Upper lobe of left lung (tissue), 6 donors: ENCODE measurements at places on chromosomes 5 and 9.

DNA sequence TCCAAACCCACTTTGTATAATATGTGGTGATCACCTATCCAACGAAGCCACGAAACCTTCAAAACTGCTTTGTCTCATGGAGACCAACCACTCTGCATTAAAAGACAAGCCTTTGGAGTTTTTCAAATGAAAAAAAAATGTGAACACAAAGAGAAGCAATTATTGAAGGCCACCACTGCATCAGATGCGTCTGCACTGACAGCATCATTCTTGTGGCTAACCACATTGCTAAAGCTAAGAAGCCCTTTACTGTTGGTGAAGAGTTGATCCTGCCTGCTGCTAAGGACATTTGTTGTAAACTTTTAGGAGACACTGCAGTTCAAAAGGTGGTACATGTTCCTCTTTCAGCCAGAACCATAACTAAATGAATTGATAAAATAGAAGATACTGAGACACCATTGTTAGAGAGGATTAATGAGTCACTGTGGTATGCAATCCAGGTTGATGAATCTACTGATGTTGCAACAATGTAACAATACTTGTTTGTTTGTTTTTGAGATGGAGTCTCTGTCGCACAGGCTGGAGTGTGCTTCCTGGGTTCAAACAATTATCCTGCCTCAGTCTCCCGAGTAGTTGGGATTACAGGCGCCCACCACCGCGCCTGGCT, 45.4 kb downstream of the TAF11L14 start:
- DNase-seq: no peak
- no peaks in the 10 kb centered on the region for H3K36me3 ChIP-seq
- no peaks in the 10 kb centered on the region for H3K4me1 ChIP-seq
- no peaks in the 10 kb centered on the region for H3K27me3 ChIP-seq
- no peak overlapping the region for H3K27ac ChIP-seq
- H3K4me3 ChIP-seq: no peak overlapping the region

GRCh38 chr5:1231354-1231905, 6.2 kb downstream of the SLC6A18 start:
- H3K4me3 ChIP-seq: no peak overlapping the region
- DNase-seq: no peak
- H3K27ac ChIP-seq: no peak overlapping the region
- H3K27me3 ChIP-seq: no peaks in the 10 kb centered on the region
- no peaks in the 10 kb centered on the region for H3K36me3 ChIP-seq

- no peak overlapping the region for H3K27ac ChIP-seq
- no peak overlapping the region for H3K4me3 ChIP-seq
- H3K4me1 ChIP-seq: no peaks in the 10 kb centered on the region
- no peaks in the 10 kb centered on the region for H3K36me3 ChIP-seq
- H3K27me3 ChIP-seq: no peaks in the 10 kb centered on the region
Measured at GRCh38 chr9:111151537-111151936, 113.3 kb upstream of the LPAR1 start.

GRCh38 chr5:67061511-67061910, 135.1 kb downstream of the CD180 start:
- no peak overlapping the region for H3K4me3 ChIP-seq
- H3K27me3 ChIP-seq: no peaks in the 10 kb centered on the region
- H3K27ac ChIP-seq: no peak overlapping the region
- H3K4me1 ChIP-seq: peaks cover 32% of the 10 kb centered on the region
- no peaks in the 10 kb centered on the region for H3K36me3 ChIP-seq

DNA sequence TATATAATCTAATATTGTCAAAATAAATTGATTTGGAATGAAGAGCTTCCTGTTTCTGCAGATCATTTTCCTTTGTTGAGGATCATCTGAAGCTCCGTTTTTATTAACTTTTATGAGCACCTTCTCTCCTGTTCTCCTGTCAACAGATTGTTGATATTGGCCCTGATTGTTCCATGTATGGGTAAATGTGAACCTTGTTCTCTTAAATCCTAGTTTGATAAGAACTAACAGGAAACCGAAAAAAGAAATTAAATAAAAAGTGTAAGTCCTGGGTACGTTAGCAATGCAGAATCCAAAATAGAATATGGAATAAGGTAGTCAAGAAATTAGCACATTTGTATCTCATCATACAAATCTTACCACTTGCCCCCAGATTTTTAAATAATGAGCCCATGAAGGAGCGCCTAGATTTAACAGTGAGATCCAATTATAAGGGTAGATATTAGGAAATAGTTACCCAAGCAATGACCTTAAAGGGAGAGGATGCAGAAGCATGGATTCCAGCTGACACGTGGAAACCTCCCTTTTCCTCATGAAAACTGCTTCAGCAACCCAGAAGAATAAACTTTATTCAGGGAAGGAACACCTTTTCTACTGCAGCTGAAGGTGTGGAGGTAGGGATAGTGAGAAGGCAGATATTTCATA, 80.8 kb upstream of the PIK3R1 start:
- no peaks in the 10 kb centered on the region for H3K4me1 ChIP-seq
- H3K36me3 ChIP-seq: no peaks in the 10 kb centered on the region
- H3K27me3 ChIP-seq: no peaks in the 10 kb centered on the region

GRCh38 chr9:108973895-108974294, 39.4 kb downstream of the CTNNAL1 start:
- no peak overlapping the region for H3K27ac ChIP-seq
- no peak for DNase-seq
- no peaks in the 10 kb centered on the region for H3K27me3 ChIP-seq
- H3K36me3 ChIP-seq: no peaks in the 10 kb centered on the region
- no peaks in the 10 kb centered on the region for H3K4me1 ChIP-seq

GRCh38 chr9:6414247-6414641, 1.2 kb downstream of the UHRF2 start:
- H3K4me3 ChIP-seq: peak overlapping the region; percentile 97
- peak overlapping the region; percentile 93 for H3K27ac ChIP-seq
- no peaks in the 10 kb centered on the region for H3K27me3 ChIP-seq
- no peak for DNase-seq
- H3K4me1 ChIP-seq: peaks cover 28% of the 10 kb centered on the region
- H3K36me3 ChIP-seq: peaks cover 3% of the 10 kb centered on the region

GRCh38 chr5:113169720-113170119, 193.1 kb downstream of the DCP2 start:
- peaks cover 6% of the 10 kb centered on the region for H3K4me1 ChIP-seq
- no peak for DNase-seq
- H3K27me3 ChIP-seq: no peaks in the 10 kb centered on the region

GRCh38 chr5:177310757-177311391, 824 bp downstream of the MXD3 start:
- peak overlapping the region; percentile 42 for H3K4me3 ChIP-seq
- peaks cover 15% of the 10 kb centered on the region for H3K36me3 ChIP-seq
- peaks cover 34% of the 10 kb centered on the region for H3K4me1 ChIP-seq
- H3K27ac ChIP-seq: peak overlapping the region; percentile 38

- H3K27ac ChIP-seq: no peak overlapping the region
- H3K4me1 ChIP-seq: no peaks in the 10 kb centered on the region
- H3K4me3 ChIP-seq: no peak overlapping the region
Measured at GRCh38 chr9:130194378-130194932, 22.3 kb downstream of the NCS1 start.
